ENCODE measurements at places on chromosomes 2 and 18.

GRCh38 chr2:61710711-61711110 is 143.1 kb downstream of the FAM161A start:
- DNase-seq: no peak

GRCh38 chr18:58698701-58699193 is 27.5 kb downstream of the MALT1 start:
- DNase-seq: peak; percentile 26

DNA sequence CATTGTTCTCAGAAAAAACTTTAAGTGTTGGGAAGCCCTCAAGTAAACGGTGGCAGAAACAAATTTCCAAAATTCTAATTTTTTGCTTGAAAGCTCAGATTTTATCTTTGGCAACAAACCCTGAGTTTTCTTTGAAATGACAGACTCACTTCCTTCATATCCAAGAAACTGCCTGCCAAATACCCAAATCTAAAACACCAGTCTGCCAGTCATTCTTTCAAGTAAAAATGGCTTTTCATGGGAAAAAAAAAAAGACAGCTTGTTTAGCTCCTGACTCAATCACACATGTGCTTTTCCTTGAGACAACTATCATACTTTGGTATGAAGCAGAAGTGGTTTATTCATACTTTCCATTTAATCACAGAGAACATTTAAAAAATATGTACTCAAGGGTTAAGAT is 40.6 kb upstream of the CSRNP3 start:
- no peak for DNase-seq

DNA sequence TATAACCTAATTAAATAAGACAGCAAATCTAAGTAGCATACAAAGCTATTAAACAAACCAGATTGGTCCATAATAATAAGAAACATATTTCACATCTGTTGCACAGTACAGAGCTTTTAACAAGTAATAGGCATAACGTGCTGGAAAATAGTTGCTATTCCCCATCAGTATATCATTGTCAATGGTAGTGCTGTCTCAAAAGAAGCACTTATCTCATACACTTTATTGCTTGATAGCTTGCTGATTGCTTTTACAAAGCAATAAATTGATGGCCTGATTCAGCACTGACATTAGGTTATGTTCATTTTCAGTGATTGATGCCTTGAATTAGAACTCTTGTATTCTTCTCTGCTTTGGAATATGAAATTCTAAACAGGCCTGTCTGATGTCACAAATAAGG is 641.7 kb downstream of the CBLN2 start:
- no peak for DNase-seq

- DNase-seq: no peak
Observed at GRCh38 chr18:59551902-59552635, 145.2 kb downstream of the CCBE1 start.

GRCh38 chr2:40611196-40611595 is 159.3 kb upstream of the SLC8A1 start:
- no peak for DNase-seq

- no peak for DNase-seq
Observed at GRCh38 chr18:3873698-3874097, 423.7 kb downstream of the TGIF1 start.
